Inflammatory macrophage treated with lipopolysaccharide for 1 hour (primary cell): ENCODE measurements at places on chromosomes 6 and 20.

DNA sequence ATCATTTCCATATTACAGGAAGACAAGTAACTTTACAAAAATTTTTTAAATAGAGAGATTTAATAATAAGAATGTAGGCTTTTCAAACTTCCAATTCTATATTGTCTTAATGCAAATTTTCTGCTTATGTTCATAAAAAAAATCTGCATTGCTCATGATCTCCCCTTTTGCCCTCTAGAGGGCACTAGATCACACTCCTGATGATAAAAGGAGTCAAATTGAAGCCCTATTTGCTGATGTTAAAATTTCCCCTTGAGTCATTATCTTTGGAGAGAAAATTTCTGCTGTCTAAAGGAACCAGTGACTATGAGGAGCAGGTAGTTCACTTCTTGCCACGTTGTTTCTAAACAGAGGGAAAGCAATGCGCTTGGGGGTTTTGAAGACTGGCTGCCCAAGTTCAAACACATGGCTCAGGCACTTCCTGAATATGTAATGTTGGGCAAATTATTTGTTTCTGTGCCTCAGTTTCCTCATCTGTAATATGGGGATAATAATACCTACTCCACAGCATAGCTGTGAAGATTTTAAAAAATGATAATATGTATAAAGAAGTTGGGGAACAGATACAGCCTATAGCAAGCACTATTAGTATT is 874.2 kb downstream of the TFAP2A start:
- DNase-seq = peak; percentile 22

DNA sequence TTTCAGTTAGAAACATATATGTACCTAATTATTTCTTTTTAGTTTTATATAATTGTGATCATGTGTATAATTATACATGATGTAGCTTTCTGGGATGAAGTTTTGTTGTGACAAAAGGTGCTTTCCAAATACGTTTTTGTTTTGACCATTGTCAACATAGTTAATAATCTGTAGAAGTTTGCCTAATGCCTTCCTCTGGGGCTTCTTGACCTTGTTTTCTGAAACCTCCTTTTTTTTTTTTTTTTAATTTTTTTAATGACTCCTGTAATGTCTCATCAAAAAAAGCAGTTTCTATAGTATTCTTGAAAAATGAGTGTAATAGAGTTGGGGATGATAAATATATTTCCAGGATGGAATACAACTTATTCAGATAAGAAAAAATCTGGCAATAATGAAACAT is 434.7 kb upstream of the SOX4 start:
- no peak for DNase-seq

DNA sequence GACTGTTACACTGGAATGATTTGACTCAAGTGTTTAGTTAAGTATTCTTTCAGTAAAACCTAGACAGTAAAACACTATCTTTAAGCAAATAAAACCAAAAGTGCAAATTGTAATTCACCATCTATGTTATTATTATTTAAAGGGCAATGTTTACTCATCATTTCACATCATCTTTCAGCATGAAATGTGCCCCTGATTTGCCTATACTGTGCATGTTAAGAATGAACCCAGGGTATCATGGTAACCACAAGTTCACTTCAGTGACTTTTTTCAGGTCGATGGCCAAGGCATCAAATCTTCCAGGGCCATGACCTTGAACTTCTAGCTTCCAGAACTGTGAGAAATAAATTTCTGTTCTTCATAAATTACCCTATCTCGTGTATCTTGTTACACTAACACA is 2.1 kb upstream of the HLA-DOB start:
- DNase-seq = no peak

DNA sequence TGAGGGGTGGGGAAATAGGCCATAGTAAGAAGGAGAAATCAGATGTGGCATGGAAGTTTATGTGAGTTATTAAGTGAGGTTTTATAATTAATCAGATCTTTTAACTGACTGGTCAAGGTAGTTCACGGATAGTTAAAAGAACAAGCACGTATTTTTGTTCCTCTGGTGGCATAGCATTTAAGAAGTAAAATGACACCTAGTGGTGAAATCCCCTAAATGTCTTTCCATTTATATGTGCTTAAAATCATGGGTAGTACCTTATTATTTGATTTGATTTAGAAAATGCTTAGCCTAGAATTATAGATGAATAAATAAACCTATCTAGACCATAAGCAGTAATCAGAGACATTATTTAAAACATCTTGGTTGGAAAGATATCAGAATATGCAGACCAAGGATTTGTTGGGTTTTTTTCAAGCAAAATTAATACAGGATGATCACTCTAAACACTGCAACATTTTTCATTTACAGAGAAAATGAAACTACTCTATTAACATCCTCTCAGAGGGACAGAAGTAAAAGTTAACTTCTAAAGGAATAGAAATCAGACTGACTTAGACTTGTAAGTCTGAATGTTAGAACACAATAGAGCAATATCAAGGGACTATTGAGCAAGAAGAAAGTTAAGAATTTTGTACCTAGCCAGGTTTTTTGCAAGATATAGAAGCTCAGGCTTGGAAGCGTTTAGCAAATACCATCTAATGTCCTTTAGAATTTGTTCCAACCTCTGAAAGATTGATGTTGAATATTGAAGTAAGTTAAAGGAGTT is 81.1 kb downstream of the STXBP5 start:
- DNase-seq = peak; percentile 55

DNA sequence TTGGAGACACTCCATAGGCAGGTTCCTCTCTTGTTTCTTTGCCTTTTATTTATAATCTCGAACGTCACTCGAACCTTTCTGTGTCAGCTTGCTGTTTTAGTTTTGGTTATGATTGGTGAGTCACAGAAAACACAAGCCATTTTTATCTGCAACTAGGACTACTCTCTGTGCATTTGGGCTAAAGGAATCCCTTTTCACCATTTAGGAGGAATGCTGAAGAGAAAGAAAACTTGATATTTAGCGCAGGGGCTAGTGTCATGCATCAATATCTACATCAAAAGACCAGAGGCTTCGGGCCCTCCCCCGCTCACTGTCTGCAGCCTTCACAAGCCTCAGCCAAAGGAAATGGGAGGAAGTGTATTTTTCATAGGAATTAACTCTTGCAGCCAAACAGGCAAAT is 507.8 kb upstream of the CITED2 start:
- DNase-seq = no peak
